ENCODE measurements at places on chromosomes 5 and 9.
A peak's percentile ranks its signal among the peaks of the same experiment; 100 is the strongest.

- no peak for DNase-seq
Measured at GRCh38 chr9:136238342-136238732, 7.3 kb downstream of the QSOX2 start.

GRCh38 chr5:82512025-82512424 is 233.9 kb upstream of the RPS23 start:
- no peak for DNase-seq

DNA sequence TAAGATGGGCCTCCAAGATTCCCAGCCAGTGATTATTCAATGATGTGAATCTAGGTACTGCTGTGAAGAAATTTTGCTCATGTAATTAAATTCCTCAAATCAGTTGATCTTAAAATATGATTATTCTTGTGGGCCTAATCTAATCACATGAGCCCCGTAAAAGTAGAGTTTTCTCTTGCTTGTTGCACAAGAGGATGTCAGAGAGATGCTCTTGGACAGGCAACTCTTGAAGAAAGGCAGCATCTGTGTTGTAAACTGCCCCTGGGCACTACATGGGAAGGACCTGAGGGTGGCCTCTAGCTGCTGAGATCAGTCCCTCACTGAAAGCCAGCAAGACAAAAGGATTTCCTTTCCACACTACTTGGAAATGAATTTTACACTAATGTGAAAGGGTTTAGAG is 132.9 kb downstream of the TRPM3 start:
- DNase-seq = no peak

- DNase-seq = peak; percentile 19
Measured at GRCh38 chr9:107750741-107751566, 261.4 kb upstream of the KLF4 start.

- peak; percentile 15 for DNase-seq
Measured at GRCh38 chr5:143041461-143041860, 271.3 kb downstream of the ARHGAP26 start.

DNA sequence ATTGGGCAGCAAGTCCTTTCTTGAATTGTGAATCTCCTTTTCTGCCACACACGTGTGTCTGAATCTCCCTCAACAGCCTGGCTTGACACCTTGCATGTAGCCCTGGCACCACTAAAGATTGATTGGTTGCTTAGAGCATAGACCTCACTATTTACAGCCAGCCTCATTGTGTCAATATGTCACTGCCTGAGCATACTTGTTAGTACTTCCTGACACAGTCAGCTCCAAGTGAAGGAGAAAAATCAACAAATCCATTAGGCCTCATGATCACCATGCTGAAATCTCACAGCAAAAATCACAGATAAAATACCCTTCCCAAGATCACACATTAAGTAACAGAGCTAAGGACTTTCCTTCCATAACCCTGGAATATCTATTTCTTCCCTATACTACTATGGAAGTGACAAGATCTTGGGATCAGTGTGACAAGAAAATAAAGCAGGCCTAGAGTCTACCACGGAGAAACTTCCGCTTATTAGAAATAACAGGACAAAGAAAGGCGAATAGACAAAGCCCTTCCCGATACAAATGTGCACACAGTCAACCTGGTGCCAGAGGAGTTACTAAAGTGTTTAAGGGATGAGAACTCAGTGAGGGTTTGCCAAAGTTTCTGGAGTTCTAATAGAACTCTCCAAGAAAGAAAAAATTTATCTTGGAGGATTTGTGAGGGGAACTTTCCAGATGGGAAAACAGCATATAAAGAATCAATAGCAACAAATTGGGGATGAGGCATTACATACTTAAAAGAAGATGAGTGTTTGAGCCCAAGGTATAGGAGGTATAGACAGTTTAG is 5.6 kb upstream of the ARL15 start:
- DNase-seq = no peak

DNA sequence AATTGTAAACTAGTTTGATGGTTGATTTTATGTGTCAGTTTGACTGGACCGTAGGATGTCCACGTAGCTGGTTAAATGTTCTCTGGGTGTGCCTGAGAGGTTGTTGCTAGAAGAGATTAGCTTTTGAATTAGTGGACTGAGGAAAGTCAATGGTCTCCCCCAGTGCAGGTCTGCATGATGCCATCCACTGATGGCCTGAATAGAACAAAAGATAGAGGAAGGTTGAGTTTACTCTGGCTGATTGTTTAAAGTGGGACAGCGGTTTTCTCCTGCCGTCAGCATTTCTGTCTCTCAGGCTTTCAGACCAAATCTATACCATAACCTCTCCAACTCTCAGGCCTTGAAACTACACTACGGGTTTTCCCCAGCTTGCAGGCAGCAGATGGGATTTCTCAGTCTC is 899.2 kb upstream of the WWC1 start:
- DNase-seq = no peak

DNA sequence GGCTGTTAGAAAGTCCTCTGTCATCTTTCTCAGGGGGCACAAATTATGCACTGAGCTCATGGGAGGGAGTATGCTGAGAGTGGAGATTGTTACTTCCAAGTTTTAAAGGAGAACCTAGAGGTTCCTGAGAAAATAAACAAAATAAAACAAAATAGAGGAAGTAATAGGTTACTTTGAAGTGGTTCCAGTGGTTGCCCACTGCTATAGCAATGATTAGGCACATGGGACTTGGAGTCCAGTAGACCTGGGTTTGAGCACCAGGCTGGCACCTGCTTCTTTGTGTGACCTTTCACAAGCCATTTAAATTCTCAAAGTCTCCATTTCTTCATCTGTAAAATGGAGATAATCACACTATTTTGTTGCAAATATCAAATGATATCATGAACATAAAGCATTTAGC is 13.8 kb upstream of the CDC23 start:
- no peak for DNase-seq

GRCh38 chr5:131381777-131382176 is 117.9 kb downstream of the CDC42SE2 start:
- DNase-seq = no peak

DNA sequence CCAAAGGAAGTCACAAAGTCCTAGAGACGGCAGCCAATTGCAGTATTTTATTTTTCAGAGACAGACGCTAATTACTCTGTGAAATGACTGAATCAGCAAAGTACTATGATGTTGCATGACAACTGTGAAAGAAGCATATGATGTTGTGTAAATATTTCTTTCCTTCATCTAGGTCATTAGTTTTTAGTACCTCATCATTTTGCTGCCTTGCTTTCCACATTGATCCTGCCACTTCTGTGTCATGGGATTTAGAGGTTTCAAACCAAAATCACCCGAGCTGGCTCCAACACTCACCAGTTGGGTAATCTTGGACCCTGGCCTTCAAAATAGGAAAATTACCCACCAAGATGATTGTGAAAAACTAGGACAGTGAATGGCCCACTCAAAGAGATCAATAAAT is 585.2 kb downstream of the ACTL7B start:
- no peak for DNase-seq

- DNase-seq = no peak
Measured at GRCh38 chr9:71663931-71664459, 104.3 kb downstream of the CEMIP2 start.

GRCh38 chr5:93596676-93597490 is 13.9 kb downstream of the NR2F1 start:
- DNase-seq = no peak

- DNase-seq = no peak
Measured at GRCh38 chr5:35859101-35859661, 2.5 kb downstream of the IL7R start.

DNA sequence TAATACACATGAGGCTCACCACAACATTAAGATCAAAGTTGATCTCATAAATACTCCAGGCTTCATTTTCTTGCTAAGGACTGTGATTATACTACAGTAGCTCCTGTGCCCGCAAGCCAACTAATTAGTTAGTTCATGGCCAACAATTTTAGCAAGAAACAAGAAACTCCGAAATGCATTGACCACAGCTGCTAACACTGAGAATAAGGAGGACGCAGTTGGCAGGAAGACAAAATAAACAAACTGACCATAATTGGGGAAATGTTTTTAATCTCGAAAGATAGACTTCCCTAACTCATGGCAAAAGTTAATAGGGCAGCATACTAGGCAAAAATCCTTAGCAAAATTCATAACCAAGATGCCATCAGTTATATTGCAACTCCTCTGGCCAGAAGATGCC is 115.5 kb upstream of the SPEF2 start:
- no peak for DNase-seq

DNA sequence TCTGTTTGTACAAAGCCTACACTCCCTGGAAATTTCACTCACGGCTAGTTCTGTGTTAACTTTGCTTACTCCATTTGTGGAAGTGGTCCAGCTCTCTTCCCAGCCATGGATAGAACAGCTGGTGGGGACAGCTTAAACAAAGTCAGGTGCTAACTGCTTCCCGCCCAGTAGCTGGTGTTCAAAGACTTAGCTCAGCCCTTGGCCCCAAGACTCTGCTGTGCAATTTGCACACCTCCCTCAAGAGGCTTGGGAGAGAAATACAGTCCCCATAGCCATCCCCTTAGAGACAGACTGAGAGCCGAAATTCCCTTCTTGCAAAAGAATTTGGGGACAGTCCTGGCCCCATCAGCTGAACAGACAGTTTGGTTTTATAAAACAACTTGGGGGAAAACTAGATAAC is 73.8 kb upstream of the RAI14 start:
- DNase-seq = peak; percentile 11

GRCh38 chr9:133854765-133855164 is 116.6 kb upstream of the SARDH start:
- DNase-seq = no peak

DNA sequence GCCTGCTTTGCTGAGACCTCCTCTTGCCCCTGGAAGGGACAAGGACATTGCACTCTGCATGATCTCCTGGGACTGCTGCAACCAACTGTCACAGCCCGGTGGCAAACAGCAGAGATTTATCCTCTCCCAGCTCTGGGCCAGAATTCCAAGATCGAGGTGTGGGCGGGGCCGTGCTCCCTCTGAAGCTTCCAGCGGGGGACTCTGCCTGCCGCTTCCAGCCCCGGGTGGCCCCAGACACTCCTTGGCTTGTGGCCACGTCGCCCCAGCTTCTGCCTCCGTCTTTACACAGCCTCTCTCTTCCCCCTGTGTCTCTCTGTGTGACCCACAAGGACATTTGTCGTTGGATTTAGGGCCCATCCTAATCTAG is 67.1 kb downstream of the COL5A1 start:
- no peak for DNase-seq

GRCh38 chr9:114893221-114894010 is 37.0 kb downstream of the TNFSF8 start:
- DNase-seq = no peak

DNA sequence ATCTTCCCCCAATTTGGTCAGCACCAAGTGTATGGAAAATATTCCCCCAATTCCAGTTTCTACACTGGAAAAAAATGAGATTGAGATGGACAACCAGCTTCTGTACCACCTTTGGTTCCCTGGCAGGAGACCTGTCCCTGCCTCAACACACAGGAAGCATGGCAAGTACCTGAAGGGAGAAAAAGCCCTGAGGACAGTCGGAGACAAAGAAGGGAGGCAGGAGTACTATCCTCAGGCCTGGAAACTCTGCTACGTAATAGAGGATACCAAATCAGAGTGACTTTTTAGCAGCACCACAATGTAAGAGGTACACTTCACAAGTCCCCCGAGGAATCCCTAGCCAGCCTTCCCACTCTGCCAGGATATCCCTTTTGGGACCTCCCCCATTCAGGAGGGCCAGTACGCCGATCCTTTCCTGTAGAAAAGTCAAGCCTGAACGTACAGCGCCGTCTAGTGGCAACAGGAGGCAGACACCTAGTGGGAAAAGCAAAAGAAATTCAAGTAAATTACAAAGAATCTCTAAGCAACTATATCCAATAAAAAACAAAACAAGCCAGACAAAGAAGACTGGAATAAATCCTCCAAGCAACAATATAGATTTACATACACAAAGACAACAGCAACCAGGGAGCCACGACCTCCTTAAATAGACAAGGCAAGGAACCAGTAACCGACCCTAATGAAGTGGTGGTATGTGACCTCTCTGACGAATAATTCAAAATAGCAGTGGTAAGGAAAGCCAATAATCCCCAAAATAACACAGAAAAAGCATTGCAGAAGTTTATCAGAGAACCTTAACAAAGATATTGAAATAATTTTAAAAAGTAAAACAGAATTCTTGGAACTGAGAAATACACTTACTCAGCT is 63.3 kb upstream of the SLCO6A1 start:
- no peak for DNase-seq

GRCh38 chr5:32020271-32020670 is 153.8 kb downstream of the GOLPH3 start:
- DNase-seq = no peak

GRCh38 chr5:119347574-119347973 is 8.2 kb upstream of the TNFAIP8 start:
- peak; percentile 82 for DNase-seq

GRCh38 chr5:154587123-154588026 is 109.3 kb upstream of the HAND1 start:
- DNase-seq = no peak

DNA sequence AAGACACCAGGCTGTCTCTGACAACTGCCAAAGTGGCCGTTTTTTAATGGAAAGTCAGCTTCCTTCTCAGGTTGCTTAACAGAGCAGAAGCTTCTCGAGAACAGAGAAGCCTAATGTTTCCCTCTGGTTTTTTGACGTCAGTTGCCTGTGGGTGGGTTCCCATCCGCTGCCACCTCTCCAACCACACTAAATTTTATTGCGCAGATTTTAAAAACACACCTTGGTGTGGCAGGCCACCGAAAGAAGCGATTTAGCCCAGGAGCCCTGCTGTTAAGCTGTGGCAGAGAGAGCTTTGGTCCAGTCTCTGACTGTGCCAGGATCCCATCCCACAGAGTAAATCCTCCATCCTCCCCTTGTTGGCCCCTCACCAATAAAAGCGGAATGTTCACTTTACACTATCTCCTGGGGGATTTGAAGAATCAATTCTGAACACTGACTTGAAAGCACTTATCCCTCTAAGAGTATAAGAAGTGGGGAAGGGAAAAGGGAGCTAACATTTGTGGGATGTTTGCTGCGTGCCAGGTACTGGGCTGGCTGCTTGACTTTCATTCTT is 181.6 kb downstream of the AOPEP start:
- no peak for DNase-seq

- DNase-seq = no peak
Measured at GRCh38 chr5:140253985-140254384, 48.9 kb downstream of the PFDN1 start.

DNA sequence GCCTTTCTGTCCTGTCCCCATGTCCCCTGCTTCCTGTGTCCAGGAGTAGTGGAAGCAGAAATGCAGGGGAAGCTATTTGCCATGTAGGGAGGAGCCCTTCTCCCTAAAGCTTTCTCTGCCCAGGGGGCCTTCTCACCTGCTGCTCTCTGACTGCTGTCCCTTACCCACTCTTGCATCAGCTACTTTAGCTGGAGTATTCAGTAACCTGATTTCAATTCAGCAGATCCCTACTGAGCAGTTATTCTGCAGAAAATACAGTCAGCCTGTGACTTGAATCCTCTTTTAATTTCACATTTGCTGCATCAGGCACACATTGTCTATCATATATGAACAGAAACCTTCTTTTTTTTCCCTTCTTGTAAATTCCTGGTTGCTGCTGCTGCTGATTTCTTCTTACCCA is 90.4 kb downstream of the MVB12B start:
- DNase-seq = no peak

Data from NCI-H446 treated with DMSO at 0.1 percent for 48 hours (cell line).